ENCODE measurements at places on chromosomes 1 and 21.

GRCh38 chr1:224939844-224940425 is 10.5 kb downstream of the DNAH14 start:
- no peak for DNase-seq

DNA sequence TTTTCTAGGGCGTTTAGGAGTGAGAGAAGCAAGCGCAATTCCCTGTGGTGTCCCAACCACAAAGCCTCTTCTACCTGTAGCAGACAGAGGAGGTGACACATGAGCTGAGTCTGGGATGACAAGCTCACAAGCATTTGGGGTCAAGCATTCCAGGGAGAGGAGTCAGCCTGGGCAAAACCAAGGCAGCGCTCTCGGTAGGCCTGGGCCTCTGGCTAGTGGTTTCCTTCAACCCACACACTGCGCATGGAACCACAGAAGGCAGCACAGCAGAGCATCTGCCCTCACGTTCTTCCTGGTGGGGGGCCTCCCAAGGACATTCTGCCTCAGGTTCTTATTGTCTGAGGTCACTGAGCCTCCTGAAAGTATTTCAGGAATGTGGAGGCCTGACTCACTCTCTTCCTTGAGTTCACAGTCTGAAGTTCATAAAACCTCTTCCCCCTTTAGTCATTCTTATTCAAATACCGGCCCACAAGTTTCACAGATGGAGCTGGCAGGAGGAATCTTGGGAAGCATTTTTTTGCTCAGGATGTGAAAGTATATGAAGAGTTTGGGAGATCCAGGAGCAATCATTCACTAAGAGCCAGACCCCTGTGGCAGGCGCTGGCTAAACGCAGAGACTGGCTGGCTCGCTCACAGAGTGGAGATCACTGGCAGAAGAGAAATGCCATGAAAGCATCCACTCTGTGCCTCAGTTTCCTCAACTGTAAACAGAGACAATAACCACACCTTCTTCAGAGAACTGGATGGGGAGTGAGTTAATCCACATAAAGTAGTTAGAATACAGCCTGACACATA is 26.8 kb downstream of the CCN1 start:
- no peak for DNase-seq

- DNase-seq: no peak
Observed at GRCh38 chr1:200338451-200338850, 71.4 kb downstream of the ZNF281 start.

DNA sequence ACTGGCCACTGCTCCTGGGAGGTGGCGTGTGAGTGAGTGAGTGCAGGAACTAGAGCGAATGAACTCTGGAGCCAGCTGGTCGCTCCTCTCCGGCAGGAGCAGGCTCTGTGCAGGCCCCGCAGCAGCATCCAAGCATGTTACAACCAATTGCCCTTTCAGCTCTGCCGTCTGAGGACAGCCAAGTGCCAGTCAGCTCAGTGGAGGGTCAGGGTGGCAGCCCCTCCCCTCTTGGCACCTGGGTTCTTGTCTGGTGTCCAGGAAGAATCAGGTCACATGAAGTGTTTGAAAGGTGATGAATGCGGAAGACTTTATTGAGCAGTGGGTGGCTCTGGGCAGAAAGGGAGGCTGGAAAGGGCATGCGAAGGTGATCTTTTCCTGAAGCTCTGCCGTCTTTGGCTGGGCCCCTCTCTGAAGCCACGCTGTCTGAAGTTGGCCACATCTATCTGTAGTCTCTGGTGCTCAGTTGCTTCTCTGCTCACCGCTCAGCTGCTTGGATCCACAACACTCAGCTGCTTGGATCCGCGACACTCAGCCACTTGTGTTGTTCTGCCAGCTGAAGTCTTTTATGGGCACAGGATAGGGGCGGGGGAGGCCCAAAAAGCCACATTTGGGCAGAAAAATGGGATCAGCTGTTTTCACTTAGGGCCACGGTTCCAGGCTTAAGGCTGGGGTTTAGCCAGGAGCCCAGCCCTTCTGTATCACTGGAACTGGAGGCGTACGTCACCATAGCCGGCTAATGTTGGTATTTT is 139.8 kb downstream of the ADSS2 start:
- no peak for DNase-seq

DNA sequence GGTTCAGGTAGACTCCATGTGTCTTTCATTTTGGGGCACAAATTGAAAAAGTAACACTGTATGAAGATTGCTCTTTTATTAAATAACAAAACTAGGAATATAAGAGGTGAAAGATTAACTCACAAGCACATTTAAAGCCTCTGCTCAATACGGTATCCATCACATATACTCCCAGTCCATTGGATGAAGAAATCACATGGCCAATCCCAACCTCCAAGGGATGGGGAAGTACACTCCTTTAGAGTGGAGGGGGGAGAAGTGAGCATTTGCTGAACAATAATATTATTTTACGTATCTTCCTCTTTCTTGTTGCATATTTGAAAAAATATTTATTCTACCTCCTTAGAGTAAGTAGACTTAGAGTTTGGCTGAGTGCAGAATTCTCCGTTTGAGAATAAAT is 316.5 kb downstream of the LMX1A start:
- no peak for DNase-seq

DNA sequence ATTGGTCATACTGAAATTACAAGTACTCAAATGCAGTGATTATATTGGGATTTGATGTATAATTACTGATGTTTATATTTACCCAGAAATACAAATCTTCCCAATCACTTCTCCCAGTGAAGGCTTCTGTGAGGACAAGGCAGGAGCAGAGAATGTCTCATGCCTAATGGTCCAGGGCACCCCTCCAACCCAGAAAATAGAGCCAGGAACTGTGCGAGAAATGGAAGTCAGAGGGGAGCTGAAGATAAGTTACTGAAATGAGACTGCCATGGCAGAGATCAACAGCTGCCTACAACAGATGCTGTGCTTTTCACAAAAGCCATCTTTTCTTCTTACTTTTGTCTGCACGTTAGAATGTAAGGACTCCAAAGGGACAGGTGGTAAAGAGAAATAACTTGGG is 171.2 kb downstream of the TTLL7 start:
- no peak for DNase-seq

- no peak for DNase-seq
Observed at GRCh38 chr1:167532964-167533824, 14.9 kb upstream of the CD247 start.

GRCh38 chr1:220631238-220631815 is 58.8 kb upstream of the C1orf115 start:
- DNase-seq: no peak

All from left lung (tissue), 14 donors.